ENCODE measurements at places on chromosomes 6 and 20. TPM values are rescaled to one million over a fixed set of nuclear protein-coding genes. Genes with fewer than 3 reads are reported as not detected.

DNA sequence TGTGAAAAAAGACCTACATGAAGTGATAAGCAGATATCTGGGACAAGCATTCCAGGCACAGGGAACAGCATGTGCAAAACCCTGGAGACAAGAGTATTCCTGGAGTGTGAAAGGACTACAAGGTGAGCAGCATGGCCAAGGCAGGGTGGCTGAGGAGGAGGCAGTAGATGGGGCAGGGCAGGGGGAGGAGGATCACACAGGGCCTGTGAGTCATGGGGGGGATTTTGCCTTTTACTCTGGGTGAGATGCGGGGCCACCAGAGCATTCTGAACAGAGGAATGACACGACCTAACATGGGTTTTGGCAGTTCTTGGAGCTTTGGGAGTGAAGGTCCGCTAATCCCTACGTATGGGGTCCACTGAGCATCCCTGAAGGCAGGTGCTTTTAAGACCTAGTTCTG, 69.8 kb upstream of the CCN6 start:
- DNase-seq = no peak

DNA sequence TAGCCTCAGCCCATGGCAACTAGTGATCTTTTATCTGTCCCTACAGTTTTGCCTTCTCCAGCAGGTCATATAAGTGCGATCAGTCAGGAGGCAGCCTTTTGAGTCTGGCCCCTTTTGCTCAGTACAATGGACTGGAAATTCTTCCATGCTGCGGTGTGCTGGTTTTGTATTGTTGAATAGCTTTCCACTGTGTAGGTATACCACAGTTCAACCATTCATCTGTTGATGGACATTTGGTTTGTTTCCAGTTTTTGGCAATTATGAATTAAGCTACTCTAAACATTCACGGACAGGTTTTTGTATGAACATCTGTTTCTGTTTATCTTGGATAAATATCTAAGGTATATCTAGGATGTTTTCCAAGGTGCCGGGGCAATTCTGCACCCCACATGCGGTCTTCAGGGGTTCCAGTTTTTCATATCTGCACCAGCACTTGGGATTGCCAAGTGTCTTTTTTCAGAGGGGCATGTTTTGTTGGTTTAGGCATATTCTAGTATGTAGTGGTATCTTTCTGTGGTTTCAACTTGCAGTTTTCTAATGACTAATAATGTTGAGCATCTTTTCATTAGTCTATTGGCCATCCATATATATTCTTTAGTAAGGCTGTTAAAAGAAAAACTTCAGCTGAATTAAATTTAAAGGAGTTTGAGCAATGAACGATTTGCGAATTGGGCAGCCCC, 141.0 kb downstream of the TFAP2C start:
- DNase-seq = no peak

GRCh38 chr6:145003145-145003544, 718.0 kb downstream of the UTRN start:
- DNase-seq = no peak

GRCh38 chr20:58875111-58875510, 22.6 kb downstream of the GNAS start:
- DNase-seq = no peak

Gene BPIFB1
- total RNA-seq = 0.78 TPM

DNA sequence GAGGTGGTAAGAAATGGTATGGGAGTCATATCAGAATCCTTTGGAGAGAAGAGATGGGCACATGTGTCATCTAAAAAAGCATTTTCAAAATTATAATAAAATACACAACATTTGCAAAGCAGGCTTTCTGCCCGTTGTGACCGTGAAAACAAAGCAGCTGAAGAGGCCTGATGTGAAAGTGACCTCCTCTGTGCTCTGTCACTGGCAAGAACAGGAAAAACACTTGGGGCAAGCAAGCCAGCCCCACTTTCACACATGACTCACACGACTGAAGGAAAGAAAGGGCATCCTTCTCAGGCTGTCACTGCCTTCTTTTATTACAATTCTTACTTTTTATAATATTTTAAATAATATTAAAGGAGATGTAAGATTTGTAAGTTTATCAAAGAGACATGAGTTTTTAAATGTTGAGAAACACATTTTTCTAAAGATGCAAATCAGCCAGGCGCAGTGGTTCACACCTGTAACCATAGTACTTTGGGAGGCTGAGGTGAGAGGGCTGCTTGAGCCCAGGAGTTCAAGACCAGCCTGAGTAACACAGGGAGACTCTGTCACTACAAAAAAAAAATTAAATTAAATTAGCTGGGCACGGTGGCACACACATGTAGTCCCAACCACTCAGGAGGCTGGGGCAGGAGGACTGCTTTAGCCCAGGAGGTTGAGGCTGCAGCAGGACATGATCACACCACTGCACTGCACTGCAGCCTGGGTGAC, 143.7 kb downstream of the BTBD9 start:
- no peak for DNase-seq

Gene CAGE1
- total RNA-seq = not detected

Gene CSNK2A1
- total RNA-seq = 91.6 TPM
